ENCODE measurements at places on chromosomes 7 and 10.

- DNase-seq: no peak
These were observed 232.2 kb downstream of the TRIL start for GRCh38 chr7:28725911-28726310.

GRCh38 chr10:124146483-124146882 lies 53.1 kb upstream of the CHST15 start:
- DNase-seq: no peak

DNA sequence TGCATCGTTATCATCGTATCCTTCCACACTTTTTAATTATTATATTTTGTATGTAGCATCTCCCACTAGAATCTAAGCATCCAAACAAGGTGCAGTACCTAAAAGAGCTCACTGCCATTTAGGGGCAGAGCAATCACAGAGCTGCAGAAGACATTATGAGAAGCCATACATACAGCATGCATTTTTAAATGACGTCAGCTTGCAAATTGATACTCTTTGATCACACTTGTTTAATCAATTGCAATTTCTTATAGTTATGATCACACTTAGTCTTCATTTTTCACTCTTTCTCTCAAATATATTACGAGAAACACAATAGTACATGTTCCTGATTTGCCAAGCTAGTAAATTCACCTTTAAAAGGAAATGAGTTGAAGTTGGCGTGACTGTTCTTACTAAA lies 753.3 kb upstream of the LRRN3 start:
- DNase-seq: no peak

GRCh38 chr10:93703066-93703465 lies 674 bp upstream of the FRA10AC1 start:
- DNase-seq: peak; percentile 17

DNA sequence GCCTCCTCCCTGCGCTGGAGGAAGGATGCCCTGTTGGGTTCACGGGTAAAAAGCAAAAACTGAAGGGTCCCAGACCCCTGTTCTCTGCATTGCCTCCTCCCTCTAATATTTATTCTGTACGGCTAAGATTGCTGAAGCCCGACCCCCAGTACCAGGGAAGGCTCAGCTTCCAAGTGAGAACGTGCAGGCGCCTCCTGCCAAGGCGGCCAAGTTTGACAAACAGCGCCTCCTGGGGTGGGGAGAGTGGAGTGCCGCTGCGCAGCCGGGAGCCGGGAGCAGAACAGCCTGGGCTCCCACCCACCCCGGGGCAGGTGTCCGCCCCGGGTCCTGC lies 4.7 kb upstream of the EBF3 start:
- peak; percentile 27 for DNase-seq

DNA sequence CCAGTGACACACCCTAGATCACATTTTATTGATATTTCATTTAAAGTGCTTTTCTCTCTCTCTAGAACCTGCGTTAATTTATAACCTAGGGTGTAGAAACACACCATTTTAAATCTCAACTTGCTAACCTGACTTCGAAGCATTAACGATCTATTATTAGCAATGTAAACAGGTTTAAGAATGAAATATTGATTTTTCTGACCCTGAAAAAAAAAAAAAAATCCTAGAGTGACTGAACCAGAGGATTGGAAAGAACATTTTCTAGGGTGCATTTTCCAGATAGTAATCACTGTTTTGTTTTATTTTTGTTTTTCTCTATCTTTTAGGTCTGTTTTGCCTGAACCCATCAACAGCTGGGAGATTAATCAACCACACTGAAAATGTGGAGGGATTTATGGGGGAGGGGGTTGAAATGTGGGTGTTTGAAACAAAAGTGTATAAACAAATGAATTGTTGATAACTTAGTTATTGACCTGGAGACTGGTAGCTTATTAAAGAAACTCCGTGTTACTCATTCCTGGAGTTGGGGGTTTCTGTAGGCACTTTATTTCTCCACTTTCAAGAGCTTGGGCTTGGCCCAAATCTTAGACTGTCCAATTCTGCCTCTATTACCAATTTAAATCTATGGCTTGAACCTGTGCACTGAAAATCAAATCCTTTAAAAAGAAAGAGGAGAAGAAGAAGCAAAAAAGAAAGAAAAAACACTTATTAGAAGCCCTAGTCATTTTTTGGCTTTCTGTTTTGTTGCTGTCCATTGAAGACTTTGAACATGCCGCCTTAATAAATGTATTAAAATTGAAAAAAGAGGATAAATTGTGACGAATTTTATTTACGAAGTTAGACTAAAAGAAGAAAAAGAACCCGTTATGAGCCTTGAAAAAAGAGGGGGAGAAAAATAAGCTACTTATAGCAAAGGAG lies 2.8 kb downstream of the HOXA2 start:
- DNase-seq: no peak

GRCh38 chr10:64054392-64054791 lies 533.2 kb downstream of the REEP3 start:
- no peak for DNase-seq

DNA sequence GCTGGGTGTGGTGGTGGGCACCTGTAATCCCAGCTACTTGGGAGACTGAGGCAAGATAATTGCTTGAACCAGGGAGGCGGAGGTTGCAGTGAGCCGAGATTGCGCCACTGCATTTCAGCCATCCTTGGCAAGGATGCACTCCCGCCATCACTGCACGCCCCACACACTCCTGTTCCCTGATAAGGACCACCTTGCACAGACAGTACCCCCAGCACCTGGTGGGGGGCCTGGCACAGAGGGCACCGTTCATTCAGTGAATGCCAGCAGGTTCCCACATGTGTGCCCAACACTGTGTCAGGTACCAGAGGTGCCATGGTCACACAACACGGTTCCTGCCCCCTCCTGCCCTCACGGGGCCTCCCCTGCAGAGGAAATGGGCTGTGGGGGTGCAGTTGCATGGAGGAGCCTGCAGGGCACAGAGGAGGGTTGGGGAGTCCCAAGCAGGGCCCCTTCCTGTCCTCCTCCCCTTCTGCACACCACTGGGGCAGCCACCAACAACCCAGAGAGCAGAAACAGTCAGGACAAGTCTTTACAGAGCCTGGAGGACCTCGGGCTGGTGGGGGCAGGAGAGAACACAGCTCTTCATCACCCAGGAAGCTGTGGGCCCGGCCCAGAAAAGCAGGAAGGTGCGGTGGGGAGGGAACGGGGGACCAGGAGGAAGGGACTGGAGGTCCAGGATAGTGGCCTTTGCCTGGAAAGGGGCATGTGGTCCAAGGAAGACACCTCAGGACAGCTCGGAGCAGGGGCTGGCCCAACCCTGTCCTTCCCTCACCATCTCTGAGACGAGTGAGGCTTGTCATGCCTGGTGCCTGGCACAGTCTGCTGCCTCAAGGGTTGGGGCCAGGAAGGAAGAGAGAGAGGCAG lies 7.1 kb downstream of the CRYGN start:
- DNase-seq: no peak

- no peak for DNase-seq
These were observed 48.1 kb downstream of the SH2D4B start for GRCh38 chr10:80585812-80586211.

- no peak for DNase-seq
These were observed 1.1 kb downstream of the SFMBT2 start for GRCh38 chr10:7409732-7410168.

GRCh38 chr7:105304040-105304895 lies 84.5 kb downstream of the SRPK2 start:
- peak; percentile 38 for DNase-seq

DNA sequence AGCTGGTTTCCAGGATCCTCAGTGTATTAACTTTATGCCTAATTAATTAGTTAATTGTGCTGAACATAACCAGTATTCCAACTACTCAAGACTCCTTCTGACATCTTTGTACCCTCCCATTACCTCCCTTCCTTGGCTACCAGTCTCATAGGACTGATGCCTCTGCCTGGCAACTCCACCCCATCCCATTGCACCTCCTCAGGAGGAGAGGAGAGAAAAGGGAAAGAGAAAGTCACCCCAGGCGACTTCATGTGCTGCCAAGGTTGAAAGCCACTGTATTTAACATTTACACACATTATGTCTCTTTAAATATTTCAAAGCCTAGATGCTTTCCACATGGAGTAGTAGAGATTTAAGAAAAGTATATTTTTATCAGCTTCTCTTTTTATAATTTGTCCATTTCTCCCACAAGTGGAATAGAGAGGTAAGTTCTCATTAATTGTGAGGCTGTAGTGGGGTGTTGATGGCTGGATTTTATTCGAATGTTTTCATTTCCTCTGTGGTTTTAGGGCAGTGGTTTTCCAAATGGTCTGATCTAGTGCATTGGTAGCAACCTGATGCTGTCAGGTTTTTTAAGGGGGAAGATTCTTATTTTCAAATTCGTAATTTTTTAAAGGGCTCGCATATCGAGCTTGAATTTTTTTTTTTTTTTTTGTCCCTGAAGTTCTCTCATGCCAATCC lies 148.0 kb downstream of the BICC1 start:
- peak; percentile 53 for DNase-seq

GRCh38 chr10:131901181-131901829 lies 497 bp downstream of the PPP2R2D start:
- DNase-seq: peak; percentile 34

GRCh38 chr10:43264965-43265798 lies 1.7 kb downstream of the RASGEF1A start:
- no peak for DNase-seq

DNA sequence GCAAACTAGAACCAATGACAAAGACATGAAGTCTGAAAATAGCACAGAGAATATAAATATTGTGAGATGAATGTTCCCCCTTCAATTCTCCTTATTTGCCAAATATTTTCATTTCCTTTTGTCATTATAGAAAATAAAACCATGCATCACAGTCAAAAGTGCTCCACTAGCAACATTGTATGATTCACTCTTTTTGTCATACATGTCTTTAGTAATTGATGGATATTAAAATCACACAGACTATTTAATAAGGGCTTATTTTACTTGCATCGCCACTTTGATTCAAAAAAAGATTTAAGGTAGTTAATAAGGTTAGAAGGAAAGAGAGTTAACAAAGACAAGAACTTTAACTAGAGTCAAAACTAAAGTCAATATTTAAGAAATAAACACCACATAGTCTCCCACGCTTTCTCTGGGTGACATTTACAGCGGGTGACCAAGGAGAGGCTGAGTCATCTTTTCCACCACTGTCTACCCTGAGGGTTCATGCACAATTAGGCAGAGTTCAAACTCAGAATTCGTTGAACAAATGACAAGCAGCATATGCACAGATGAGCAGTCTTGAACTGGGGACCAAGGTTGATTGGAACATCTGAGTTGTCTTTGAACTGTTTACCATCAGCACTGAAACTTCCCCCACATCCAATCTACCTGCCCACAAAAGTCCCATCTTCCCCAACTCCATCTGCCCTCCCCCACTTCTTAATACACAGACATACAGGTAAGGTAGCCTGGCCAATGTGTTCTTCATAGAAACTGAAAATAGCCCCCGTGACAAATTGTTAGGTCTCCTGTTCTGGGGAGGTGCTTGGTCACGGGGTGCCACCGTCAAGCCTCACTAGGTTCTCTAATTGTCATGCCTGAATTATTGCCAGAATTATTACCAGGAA lies 42.5 kb downstream of the C7orf25 start:
- peak; percentile 40 for DNase-seq

DNA sequence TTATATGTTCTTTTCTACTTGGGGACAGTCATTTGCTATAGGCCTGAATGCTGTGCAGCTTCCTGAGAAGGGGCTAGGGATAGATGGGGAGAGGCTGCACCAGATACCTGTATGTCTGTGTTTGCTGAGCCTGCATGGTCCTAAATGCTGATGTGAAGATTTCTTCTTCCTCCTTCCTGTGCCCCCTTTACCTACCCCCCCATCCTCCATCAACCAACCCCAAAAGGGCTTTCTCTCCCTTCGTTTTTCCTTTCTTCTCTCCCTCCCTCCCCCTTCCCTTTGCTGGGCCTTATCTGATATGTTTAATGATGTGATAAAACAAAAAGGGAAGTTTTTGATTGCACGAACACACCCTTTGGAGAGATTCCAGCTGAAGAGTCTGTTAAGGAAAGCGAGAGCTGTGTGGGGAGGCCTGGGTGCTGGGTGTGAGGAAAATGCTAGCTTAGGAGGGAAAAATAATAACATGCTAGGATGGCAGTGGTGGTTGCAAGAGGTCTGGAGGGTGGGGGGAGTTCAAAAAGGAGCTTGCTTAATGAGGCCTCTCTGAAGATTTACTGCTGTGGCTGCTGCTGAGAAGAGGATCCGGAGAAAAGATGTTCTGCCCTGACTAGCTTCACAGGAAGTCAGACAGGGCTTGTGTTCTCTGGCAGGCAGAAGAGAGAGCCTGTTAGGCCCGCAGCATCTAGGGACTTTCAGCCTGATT lies 101.8 kb downstream of the SAMD9 start:
- DNase-seq: peak; percentile 42

DNA sequence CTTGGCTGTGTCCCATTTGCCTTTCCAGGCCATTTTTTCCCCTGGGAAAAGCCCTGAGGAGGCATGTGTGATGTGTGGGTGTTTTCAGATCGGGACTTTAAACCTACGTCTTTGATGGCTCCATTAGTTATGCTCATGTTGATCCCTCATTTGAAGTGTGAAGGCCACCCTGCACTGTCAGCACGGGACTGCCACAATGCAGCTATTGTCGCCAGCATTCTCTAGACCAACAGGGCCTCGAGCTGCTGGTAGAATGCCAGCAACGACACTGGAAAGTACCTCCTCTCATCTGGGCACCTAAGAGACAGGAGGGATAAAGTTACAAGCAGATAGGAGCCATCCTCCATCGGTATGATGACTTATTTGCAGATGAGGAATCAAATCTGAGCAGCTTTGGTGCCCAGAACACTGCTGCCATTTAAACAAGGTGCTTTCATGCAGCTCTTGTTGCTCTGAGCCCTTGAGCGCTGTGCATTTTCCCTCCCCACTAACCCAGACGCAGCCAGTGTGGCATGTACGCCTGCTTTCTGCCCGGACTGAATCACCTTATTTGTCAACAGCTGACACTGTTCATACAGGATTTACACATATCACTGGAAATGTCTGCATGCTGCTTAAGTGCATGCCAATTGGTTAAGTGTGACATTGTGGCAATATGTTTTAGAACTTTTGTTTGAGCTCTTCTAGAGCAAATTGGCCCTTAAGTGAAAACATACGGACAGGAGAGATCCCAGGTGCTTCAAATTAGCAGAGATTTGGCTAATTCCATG lies 175.0 kb upstream of the PITRM1 start:
- DNase-seq: no peak

DNA sequence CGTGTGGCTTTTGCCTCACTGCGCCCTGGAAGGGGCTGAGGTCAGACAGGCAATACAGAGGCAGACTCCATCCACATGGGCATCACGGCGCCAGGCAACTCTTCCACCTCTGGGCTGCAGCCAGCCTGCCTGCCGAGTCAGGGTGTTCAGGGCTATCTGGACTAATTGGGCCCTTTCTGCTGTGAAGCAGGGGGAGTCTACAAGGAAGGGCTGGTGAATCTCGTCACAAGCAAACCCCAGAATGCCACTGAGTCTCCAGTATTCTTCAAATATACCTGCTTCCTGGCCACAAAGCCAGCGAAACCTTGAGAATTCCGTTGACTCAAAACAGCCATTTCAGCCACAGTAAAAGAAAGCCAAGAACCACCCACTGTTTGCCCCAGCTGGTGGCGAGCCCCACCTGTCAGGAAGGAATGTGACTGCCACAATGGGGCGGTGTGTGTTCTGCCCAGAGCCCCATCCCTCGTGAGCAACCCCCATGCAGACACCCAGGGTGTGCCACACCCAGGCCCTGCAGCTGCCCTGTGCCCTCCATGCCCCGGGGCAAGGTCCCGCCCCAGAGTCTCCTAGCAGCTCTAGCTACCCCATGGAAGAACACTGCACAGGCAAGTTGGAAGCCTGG lies 117.3 kb downstream of the FAM53B start:
- DNase-seq: no peak
